Stimulated activated CD8-positive, alpha-beta memory T cell treated with anti-CD3 and anti-CD28 coated beads, Interleukin-15, amount 100 ng/mL, for 48 hours (primary cell): ENCODE measurements at places on chromosomes 3 and 15.

- no peak for DNase-seq
These were observed 3.9 kb downstream of the CPOX start for GRCh38 chr3:98589331-98590036.

DNA sequence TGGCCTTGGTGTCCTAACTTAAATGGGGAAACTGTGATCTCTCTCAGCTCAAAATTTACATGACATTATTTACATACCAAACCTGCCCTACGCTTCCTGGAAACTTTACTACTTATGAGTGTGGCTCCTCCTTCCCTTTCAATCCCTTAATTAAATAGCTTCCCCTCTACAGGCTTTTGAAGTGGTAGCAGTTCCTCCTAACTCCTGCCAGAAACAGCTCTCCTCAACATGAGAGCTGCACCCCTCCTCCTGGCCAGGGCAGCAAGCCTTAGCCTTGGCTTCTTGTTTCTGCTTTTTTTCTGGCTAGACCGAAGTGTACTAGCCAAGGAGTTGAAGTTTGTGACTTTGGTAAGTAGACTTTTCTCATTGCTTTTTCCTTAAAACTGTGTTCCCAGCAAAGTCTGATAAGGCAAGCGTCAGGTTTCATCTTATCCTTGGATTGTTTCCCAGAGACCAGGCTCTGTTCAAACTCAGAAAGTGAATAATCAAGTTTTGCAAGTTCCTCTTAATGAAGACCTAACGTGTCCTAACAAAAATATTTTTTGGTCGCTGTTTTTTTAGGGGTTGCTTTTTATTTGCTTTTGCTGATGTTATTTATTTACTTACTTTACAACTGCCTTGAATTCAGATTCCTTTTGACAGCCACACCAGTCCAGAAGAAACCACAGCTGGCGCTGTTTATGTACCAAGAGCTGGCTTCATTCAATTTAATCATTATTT lies at the start of gene ACP3:
Gene ACP3 (plus strand): TSS at position 179 of the 720 bp plus-strand sequence. CDS start 50 bp downstream, at position 229.
- no peak for DNase-seq

DNA sequence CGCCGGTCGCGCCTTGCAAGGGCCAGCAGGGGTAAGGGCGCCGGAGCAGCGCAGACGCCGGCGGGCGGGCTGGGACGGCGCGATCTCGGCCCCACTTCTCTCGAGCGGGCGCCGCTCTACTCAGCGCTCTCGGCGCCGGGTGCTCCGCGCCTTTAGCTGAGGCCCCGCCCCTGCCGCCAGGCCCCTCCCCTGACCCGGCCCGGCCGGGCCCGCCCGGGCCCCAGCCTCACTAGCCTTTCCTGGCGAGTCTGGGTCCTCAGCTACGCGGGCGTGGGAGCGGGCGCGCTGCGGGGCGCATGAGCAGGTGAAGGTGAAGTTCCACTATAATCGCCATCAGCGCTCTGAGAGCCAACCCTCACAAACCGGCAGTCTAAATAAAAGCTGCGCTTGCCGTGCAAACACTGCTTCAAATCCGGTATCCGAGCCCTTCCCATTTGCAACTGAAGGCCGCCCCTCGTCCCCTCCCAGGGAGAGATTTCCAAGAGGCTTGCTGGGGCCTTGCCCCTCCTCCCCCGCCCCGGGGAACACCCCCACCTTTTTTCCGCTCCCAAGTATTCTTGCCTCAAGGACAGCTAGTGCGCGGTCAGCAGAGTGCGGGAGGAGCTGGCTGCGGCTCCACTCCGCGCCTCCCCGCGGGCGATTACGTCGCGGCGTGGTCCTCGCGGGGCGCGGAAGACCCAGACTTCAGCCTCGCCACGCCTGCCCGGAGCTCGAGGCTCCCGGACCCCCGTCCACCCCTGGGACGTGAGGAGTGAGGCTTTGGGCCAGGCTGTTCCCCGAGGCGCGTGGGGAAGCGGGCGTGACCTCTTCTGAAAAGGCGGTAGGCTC lies at the start of gene RPP25:
Gene RPP25 (minus strand): TSS at position 125 of the 828 bp plus-strand sequence. CDS start 189 bp downstream, outside the sequence.
- peak; percentile 66 for DNase-seq

DNA sequence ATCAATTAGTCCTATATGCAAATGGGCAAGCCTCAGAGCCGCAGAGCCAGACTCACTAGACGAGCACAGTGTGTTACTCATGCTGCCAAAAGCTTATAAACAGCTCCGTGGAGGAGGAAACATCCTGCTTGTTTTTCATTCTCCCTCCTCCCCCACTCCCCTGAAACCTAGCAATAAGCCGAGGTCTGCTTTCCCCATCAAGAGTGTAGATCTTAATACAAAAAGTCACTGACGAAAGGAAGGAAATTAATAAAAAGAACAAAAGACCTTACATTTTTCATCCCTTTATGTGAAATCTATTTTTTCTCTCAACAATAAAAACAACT lies 88.5 kb downstream of the XXYLT1 start:
- DNase-seq: no peak

DNA sequence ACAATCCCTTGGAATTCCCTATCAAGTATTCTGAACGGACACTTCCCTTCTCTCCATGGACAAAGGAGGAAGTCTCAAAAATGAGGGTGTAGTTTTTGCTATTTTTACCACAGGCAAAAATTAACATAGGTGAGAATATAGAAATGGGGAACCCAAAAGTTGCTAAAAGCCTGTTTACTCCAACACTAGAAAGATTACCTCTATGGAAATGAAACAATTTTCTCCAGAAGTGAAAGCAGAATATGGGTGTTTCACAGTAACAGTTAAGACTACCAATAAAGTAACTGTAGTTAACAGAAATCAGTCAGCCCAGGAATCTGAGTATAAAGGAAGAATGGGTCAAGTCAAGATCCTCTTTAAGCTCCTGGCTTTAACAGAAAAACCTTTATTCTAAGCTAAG lies 9.3 kb downstream of the TRA2B start:
- no peak for DNase-seq

DNA sequence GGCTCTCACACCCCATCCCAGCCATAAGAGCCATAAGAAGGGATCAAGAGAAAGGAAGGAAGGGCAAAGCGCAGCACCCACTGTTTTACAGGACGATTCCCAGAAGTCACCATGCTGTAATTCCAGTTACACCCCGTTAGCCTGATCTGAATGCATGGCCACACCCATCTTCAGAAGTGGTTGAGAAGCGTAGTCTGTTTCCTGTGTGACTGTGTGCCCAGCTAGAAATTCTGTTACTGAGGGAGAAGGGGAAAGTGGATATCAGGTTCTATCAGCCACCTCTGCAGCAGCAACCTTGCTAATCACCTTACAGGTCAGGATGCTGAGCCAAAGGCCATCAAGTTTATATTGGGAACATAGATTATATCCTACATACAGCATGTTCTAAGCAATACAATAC lies 260.0 kb downstream of the ABHD5 start:
- DNase-seq: no peak

- DNase-seq: peak; percentile 82
These were observed at the start of gene DHX30 for GRCh38 chr3:47802734-47803479. Gene DHX30 (plus strand): TSS chr3:47803138. CDS start chr3:47810684, 7,546 bp downstream.

DNA sequence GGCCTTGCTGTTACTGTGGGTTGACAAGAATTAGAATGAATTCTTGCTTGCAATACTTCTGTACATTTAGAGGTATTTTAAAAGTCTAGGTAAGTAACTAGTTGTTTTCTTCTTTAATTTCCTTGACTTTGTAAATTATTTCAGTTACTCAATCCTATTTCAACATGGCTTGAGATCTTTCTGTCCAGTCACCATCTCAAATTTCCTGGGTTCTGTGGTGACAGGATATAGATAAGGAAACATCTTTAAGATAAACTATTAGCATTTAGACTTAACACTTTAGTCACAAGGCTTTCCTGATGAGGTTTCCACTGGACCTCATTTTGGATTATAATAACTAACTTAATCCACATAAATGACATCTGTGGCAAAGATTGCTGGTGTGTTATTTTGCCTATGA lies 195.9 kb upstream of the DPH6 start:
- no peak for DNase-seq

- no peak for DNase-seq
These were observed 31.9 kb upstream of the ATP13A3 start for GRCh38 chr3:194518652-194519051.

- no peak for DNase-seq
These were observed 246.7 kb upstream of the AZI2 start for GRCh38 chr3:28595372-28595771.

GRCh38 chr3:143973259-143974021 lies 1.8 kb downstream of the DIPK2A start:
- DNase-seq: no peak

GRCh38 chr3:66830301-66830700 lies 167.8 kb upstream of the KBTBD8 start:
- no peak for DNase-seq

GRCh38 chr15:79308874-79309273 lies 2.0 kb upstream of the TMED3 start:
- no peak for DNase-seq

DNA sequence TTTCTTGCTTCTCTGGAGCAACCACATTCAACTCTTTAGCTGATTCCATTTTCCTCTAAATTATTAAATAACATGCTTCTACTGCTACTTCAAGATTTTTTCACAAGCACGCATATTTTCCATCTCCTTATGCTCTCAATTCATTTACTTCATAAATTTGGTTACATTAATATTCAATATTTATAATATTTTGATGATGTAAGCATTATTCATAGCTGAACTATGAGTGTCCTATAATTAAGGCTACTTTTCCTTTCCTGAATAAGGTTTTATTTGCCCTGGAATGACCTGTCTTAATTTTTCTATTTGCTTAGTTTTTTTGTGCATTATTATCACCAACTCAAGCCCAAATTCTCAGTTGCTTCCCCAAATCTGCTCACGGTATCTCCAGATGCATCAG lies 109.4 kb upstream of the ADPGK start:
- DNase-seq: no peak

GRCh38 chr15:57184502-57184901 lies 191.8 kb upstream of the CGNL1 start:
- no peak for DNase-seq

GRCh38 chr15:90060797-90061196 lies 41.5 kb downstream of the IDH2 start:
- DNase-seq: no peak

DNA sequence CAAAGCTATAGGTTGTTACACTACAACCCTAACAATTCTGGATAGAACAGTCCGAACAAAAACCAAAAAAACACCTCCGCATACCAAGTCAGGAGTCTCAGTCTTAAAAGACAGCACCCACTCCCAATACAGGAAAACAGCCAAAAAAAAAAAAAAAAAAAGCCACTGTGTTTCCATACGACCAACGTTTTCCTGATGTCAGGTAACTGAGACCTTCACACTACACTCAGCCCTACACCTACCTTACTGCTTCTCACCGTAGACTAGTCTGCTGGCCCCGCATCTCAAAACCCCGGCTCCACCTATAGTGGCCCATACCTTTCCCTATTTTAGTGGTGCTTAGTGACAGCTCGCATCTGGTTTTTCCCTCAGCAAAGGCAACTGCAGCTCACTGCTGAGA lies 339.5 kb upstream of the ADAMTS9 start:
- DNase-seq: no peak

- DNase-seq: no peak
These were observed 20.5 kb downstream of the FAM240A start for GRCh38 chr3:46632792-46633191.

DNA sequence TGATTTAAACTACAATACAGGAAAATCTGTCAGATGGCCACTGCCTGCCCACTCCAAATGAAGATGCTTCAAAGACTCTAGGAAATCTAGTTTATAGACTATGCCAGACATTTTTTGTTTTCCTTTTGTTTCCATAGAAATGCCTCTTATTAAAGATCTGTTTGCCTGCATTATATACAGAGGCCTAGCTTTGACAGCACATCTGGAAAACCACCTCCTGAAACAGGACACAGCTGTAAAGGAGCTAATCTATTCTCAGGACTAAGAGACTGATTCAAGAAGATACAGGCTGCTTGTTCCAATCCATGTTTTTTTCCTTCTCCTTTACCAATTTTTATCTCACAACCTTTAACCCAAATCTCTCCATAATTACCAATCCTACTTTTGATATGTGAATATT lies 75.3 kb upstream of the STRIT1 start:
- DNase-seq: no peak

DNA sequence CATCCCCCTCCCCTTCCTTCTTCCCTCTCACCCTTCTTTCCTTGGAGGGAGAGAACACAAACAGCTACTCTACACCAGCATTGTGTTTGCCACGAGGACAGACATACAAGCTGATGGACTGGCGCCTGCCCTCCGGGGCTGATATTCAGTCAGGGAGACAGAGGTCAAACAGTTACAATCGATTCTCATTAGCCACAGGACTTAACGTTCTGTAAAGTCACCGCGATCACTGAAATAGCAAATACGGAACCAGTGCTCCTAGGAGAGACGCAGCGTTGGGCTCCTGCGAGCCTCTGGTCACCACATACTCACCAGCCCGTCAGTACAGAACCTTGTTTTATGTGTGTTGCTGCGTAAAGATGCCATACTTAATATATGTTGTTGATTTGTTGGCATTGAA lies 108.8 kb downstream of the LRRK1 start:
- DNase-seq: no peak

DNA sequence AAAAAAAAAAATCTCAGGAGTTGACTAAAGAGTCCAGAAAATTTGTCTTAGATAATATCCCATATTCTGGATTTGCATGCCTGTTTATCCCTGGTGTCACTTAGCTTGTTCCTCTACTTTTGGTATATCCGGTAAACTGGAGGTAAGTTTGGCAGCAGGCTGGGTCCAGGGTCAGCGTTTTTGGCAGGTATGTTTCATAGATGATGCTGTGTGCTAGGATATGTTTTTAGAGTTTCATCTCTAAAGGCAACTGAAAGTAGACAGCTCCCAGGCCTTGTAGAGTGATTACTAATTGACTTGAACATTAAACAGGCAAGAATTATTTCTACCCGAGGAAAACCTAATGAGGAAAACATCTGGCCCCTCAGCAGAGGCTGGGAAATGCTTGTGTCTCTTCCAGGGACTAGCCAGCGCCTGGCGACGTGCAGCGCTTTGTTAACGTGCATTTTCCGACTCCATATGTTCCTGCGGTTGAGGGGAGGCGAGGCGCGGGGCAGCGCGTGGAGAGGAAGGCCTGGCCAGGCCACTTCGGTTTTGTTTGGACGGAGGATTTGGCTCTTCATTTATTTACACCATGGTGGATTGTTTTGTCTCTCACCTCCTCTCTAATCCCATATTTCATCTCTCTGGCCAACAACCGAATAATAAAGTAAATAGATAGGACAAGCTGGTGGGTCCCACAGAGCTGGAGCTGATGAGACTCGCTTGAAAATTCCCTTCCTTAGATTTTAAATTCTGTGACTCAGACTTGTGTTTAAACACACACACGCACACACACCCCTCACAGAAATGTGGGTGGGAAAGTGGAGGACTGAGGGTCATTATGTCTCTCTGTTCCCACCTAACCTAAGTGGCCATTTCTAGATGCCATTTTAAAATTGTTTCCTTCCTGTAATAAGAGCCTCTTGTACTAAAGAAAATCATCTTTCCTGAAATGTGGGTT lies 65.3 kb downstream of the ASB7 start:
- DNase-seq: no peak

DNA sequence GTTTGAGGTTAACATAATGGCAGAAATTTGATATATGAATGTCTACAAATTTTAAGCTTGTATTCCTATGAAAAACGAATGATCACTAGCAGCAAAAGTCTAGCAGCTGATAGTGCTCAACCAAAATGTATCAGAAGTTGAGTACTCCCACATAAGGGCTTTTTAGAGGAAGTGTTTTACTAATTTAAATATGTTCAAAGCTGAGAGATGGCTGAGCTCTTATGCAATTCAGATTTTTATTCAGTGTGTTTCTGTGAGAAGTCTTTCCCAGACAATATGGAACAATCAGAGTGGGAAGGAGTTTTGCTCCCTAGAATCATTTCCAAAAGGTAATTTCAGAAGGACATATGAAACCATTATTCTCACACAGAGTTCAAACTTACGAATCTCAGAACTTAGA lies 327.0 kb downstream of the ZPLD1 start:
- no peak for DNase-seq
